ENCODE measurements at places on chromosomes 5 and 9. TPM values are rescaled to one million over a fixed set of nuclear protein-coding genes. Genes with fewer than 3 reads are reported as not detected.

- DNase-seq = peak; percentile 43
Measured at GRCh38 chr5:119273391-119273839, 82.4 kb upstream of the TNFAIP8 start.

GRCh38 chr5:78649211-78649695, 681 bp upstream of the LHFPL2 start:
- peak; percentile 35 for DNase-seq

DNA sequence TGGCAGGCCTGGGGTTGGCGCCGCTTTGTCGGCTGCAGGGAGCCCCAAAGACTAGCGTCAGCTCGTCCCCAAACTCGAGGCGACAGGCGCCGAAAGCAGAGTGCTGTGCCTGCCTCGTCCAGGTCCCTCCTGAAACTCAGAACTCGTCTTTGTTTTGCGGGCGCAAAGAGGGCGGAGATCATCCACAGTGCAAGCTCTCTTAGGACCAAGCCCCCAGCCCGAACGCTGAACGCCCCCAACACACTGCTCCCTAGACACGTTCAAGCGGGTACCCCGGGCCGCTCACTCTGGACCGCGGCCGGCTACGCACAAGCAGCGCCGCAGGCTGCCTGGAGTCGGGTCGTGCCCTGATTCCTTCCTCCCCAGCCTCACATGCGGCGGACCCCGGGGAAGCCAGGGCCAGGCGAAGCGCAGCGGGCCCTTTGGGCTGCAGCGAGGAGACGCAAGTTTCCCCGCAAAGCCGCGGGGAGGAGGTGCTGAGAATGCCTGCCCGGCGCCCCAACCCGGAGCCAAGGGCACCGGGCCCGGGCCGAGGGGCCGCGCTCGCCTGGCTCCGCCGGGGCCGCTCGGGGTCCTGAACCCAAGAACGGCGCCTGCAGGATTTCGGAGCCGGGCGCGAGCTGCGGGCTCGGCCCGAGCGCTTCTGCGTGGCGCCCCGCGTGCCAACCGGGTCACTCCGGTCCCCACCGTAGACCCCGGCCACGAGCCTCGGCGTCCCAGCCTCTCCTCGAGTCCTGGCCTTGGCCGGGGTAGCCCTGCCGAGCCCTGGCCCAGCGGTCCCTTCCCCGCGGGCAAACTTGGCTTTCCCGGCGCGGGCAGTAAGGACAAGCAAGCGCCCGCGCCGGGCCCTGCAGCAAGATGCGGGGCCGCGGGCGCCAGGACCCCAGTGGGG, 738 bp downstream of the FSTL4 start:
- no peak for DNase-seq

- DNase-seq = peak; percentile 26
Measured at GRCh38 chr9:118059484-118060278, 355.5 kb downstream of the TLR4 start.

DNA sequence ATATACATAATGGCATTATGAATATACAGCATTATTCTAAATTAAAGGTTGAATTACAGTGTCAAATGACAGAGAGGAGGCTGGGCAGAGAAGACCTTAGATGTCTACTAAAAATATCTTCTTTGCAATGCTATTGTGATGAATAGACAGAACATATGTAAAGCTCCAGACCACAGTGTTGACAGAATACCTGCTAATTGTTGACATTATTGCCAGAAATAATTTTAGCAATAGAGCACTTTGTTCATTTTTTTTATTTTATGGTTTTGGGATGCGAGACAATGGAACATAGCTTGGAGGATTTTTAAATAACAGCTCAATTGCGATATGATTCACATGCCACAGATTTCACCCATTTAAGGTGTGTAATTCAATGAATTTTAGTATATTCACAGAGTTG, 508.8 kb downstream of the PSAT1 start:
- DNase-seq = no peak

- DNase-seq = no peak
Measured at GRCh38 chr5:74328221-74328630, 312.3 kb downstream of the ENC1 start.

- DNase-seq = no peak
Measured at GRCh38 chr5:179118756-179119414, 58.7 kb downstream of the ZNF354C start.

DNA sequence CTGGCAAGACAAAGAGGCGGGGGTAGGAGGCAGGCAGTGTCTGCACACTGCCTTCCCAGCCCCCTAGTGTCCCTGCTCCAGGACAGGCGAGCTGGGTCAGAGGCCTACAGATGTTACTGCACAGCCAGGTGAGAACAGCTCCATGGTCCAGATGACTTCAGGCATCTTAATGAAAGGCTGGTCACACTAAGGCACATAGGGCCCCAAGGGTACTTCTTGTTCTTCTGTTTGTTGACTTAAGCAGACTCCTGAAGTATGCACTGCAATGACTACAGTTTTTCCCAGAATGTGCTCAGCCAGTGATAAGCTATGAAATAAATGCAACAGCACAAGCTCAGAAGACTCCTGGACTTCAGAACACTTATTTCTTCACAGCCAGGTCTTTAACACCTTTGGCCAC, 27.4 kb downstream of the ATPSCKMT start:
- DNase-seq = no peak

- DNase-seq = peak; percentile 2
Measured at GRCh38 chr5:77518304-77518703, 26.2 kb upstream of the WDR41 start.

DNA sequence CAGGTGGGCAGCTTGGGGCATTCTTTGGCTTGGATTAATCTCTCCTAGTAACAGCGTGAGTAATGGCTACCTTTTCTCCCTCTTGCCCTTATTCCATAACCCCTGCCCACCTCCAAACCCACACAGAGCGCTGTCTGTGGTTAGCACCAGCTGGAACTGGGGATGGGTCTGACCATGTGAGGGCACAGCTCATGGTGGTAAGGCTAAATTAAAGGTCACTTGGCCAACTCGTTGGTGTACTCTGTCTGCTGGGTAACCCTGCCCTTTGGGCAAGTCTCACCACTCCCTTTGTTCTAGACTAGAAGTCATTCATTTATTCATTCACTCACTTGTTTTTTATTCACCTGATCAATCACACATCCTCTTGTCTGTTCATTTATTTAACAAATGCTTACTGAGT, 27.8 kb downstream of the PPARGC1B start:
- DNase-seq = no peak

- DNase-seq = no peak
Measured at GRCh38 chr9:90914196-90914595, 112.6 kb downstream of the SYK start.

- no peak for DNase-seq
Measured at GRCh38 chr9:84583866-84584265, 85.7 kb upstream of the NTRK2 start.

GRCh38 chr9:87393706-87394230, 103.9 kb upstream of the DAPK1 start:
- DNase-seq = no peak

- no peak for DNase-seq
Measured at GRCh38 chr5:33433303-33434240, 7.2 kb upstream of the TARS1 start.

DNA sequence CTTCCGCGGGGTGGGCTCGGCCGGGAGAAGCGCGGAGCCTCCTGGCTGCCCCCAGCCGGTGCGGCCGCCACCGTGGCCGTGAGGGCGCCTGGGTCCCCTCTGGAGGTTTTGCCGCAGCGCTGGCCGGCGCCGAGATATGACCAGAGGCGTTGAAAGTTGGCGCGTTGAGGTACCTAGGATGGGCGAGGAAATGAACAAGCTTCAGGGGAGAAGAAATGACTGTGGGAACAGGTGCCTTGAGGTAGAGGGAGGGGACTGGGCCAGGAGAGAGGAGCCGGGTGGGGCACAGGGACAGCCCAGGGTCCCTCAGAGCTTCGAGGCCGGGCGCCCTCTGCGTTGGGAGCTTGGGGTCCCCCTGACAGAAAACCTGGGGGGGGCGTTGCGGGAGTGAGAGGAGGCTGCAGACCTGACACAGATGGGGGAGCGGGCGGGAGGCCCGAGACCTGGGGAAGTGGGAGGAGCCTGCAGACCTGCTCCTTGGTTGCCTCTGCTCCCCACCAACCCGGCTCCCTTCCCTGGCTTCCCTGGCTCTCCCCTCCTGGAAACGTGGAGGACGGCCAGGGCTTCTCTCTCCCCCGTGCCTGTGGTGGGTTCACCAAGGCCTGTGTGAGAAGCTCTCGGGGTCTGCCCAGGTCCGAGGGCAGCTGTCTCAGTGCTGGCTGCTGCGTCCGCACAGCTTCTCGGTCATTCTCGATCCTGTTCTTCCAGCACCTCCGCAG, 14.2 kb downstream of the RABL6 start:
- no peak for DNase-seq

Gene LRRC19
- not detected for polyA plus RNA-seq

Gene SPINK13
- polyA plus RNA-seq = not detected

Gene CHSY3
- polyA plus RNA-seq = 2.2 TPM

Gene FSTL4
- polyA plus RNA-seq = 0.21 TPM

Measured in endothelial cell of umbilical vein (primary cell).